ENCODE measurements at places on chromosomes 16 and 17.
A peak's percentile ranks its signal among the peaks of the same experiment; 100 is the strongest.

DNA sequence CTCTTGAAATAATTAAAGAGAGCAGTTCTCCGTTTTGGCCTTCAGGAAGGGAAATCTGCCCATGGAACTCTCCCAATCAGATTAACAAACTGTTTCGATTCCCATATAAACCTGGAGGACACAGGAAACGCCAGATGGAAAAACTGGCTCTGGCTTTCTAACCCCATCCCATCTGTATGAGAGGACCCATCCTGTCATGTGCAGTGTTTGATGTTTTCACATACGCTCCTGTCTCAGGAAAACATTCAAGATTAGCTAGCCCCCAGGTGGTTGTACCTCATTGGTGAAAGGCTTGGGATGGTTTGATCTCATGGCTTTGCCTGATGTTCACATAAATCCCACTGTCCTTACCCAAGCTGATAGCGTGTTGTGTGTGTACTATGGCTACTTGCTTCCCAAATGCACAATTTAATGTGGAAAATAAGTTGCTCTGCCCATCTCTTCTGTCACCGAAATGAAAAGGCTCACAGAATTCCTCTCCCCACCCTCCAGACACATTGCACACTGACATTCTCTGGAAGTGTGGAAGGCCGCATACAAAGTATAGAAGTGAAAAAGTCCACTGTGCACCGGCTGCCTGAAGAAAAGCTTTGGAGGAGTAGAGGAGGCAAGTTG, 18.2 kb upstream of the ERN1 start:
- DNase-seq, result no peak

- DNase-seq, result no peak
These were observed 134.5 kb upstream of the IRX5 start for GRCh38 chr16:54796211-54796610.

DNA sequence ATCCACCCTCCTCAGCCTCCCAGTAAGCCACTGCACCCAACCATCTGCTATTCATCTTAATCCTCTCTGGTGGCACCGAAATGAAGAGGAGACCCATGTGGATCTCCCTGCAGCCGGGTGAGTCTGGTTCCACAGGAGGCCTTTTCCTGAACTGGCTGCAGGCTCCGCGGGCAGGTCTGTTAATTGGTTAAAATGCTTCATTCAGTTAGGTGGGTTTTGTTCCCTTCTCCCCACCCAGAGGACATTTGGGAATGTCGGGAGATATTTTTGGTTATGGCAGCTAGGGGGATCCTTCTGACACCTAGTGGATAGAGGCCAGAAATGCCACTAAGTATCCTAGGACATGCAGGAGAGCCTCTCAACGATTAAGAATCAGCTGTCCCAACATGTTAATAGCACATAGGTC, 16.7 kb downstream of the C16orf54 start:
- DNase-seq, result peak; percentile 66

GRCh38 chr17:62706598-62707424, 79.3 kb downstream of the MRC2 start:
- no peak for DNase-seq

DNA sequence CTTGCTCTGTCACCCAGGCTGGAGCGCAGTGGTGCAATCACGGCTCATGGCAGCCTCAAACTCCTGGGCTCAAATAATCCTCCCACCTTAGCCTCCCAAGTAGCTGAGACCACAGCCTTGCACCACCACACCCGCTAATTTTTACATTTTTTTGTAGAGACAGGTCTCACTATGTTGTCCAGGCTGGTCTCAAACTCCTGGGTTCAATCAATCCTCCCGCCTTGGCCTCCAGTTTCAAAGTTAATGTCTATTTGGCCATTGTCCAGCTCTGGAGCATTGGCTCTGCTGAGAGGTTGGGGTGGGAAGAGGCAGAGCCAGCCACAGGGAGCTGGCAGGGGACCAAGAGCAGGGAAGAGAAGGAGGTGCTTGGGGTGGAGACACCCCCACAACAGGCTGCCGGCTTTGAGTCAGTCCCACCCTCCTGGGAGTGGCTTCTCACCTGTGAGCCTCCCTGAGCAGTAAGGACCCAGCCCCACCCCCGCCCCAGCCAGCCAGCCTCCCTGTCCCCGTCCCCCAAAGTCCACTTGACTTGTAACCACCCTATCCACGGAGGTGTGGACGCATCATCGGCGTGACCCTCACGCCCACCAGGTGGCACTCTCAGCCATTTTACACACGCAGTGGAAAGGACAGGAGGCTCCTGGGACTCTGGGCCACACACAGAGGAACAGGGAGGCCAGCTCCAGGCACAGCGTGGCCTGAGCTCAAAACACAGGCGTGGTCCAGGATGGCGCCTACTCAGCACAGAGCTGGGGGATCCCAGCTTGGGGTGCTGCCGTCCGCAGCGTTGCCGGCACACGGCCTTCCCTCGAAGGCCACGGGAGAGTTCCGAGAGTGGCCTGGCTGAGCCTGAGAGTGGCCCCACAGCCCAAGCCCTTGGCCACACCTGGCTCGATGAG, 22.8 kb upstream of the PVALEF start:
- peak; percentile 70 for DNase-seq

- DNase-seq, result no peak
These were observed 41.6 kb downstream of the RNF157 start for GRCh38 chr17:76198702-76199101.

- DNase-seq, result no peak
These were observed 34.5 kb downstream of the USP7 start for GRCh38 chr16:8929086-8929748.

DNA sequence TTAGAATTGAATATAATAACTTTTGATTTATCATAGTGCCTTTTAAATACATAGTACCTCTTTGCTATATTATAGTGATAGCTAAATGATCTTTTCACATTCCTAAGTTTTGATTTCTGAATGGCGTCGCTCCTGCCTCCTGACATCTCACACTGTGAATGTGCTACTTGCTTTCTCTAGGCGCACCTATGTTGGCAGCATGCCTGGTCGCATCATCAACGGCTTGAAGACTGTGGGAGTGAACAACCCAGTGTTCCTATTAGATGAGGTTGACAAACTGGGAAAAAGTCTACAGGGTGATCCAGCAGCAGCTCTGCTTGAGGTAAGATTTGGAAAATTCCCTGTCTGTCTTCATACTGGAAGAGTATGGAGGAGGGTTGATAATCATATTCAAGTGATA, 29.8 kb upstream of the ABCC11 start:
- DNase-seq, result peak; percentile 20

- DNase-seq, result no peak
These were observed 200.4 kb upstream of the PMFBP1 start for GRCh38 chr16:72372087-72373045.

GRCh38 chr17:17831208-17832031, 5.4 kb downstream of the SREBF1 start:
- no peak for DNase-seq

- DNase-seq, result no peak
These were observed 367.8 kb upstream of the SOX9 start for GRCh38 chr17:71753070-71753469.

- DNase-seq, result no peak
These were observed 715.1 kb downstream of the CDH11 start for GRCh38 chr16:64406770-64407181.

DNA sequence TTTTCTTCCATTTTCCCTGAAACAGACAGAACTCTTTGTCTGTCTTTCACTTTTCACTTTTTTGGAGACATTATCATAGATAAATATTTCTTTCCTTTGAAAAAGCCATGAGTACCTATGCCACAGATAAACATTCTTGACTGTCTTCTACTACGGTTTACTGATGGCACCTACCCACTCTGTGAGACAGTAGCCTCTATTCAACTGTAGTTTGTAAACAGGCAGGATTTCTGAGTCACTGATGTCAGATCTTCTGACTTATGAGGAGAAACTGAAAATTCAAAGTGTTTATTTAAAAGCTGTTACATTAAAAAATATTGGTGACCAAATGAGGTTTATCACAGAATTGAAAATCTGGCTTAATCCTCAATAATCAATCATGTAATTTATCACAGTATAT, 658.4 kb downstream of the TOX3 start:
- peak; percentile 35 for DNase-seq

GRCh38 chr17:61366076-61366714, 33.4 kb upstream of the TBX2 start:
- no peak for DNase-seq

DNA sequence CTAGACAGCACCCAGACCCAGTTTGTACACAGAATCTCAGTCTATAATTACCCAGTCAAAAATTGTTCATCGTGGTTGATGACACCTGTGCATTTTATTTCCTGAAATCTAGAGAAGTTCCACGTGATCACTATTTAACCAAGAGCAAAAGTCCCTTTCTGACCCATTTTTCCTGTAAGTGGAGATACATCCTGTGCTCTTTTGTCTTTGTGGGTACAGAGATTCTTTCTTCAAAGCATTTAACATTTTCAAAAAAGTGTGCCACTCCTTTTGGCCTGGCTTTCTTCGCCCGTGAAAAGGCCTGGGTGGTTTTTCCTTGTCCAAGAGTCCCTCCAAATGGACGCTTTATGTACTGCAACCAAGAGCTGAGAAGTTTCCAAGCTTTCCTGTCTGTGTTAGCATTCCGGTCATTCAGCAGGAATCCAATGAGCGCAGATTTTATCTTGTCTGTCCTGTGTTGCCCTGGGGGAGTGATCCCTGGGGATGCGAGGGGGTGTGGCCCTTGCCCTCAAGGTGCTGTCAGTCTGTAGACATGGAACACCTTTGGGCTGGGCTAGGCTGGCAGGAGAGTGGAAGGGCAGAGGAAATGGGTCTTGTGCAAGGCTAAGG, 161.1 kb upstream of the CACNG5 start:
- peak; percentile 62 for DNase-seq

GRCh38 chr17:18267927-18268711, 7.7 kb downstream of the MIEF2 start:
- DNase-seq, result peak; percentile 61

DNA sequence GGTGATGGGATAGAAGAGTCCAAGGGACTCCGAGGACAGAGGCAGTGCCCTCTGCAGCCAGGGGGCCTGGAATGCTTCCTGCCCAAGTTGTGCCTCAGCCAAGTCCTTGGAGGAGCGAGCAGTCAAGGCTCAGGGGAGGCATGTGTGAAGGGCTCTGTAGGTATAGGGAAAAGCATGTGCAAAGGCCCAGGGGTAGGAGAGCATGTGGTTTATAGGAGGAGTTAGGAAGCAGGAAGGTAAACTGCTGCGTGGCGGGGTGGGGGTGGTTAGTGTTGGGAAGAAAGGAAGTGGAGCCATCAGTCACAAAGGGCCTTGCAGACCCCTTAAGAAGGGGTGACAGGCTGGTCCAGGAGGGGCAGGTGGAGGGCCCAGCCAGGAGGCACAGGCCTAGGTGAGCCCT, 7.2 kb downstream of the POLR3E start:
- no peak for DNase-seq

- peak; percentile 95 for DNase-seq
These were observed 736.5 kb downstream of the KCNJ2 start for GRCh38 chr17:70905796-70906195.

DNA sequence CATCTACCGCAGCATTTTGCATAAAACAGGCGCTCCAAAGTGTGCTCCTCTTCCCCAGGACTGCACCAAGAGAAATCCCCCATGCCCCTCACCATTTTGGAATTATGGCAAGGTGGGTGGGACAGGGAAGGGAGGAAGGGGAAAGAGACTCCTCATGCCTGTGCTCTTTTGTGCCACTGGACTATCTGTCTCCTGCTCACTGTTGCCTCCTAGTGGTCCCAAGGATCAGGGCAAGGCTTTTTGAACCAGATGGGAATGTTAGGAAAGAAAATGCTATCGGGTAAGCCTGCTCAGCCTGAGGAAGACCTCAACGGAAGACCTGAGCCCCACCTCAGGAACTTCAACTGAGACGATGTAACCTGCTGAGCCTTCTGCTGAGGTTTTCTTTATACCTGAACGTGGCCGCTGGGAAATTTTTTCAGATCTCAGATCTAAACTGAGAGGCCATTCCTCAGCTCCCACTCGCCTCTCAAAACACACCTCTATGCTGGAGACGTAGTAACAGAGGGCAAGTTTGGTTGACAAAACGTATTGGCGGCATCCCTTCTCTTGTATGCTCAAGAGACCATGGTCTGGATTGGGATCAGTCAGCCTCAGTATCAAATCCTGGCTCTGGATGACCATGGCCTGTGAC, 58.3 kb downstream of the SPACA3 start:
- DNase-seq, result peak; percentile 39

GRCh38 chr17:6505425-6506142, 50.8 kb downstream of the PITPNM3 start:
- peak; percentile 46 for DNase-seq

Data from M059J (cell line).